A172 (cell line): ENCODE measurements at places on chromosomes 7 and 10.

DNA sequence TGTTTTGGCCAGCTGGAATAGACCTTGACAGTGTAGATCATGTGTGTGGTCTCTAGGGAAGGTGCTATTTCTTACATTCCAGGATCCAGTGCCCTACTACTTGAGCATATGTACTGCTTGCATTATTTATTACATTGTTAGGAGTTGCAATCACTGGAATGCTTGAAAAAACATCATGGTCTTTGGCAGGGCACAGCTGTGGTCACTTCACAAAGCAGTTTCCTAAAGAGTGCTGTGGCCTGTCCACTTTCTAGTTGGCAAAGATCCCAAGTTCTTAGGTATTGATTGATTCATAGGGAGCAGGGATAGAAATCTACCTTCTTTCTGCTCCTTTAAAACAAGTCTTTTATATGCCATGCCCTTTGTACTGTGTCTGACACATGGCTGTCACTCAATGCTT is 4.6 kb downstream of the C7orf25 start:
- no peak for DNase-seq

- DNase-seq = no peak
Measured at GRCh38 chr7:21429786-21430574, 2.1 kb downstream of the SP4 start.

- no peak for DNase-seq
Measured at GRCh38 chr7:1045069-1046063, 1.0 kb downstream of the GPR146 start.

- no peak for DNase-seq
Measured at GRCh38 chr7:87709258-87709657, 81.1 kb downstream of the RUNDC3B start.
